ENCODE measurements at places on chromosomes 7 and 10.

- no peak for DNase-seq
These were observed 63.2 kb downstream of the INSYN2A start for GRCh38 chr10:127133225-127133624.

GRCh38 chr10:132884041-132884440, 58.3 kb downstream of the CFAP46 start:
- no peak for DNase-seq

GRCh38 chr10:8639486-8640185, 585.1 kb downstream of the GATA3 start:
- DNase-seq = no peak

- no peak for DNase-seq
These were observed 60.9 kb downstream of the COBL start for GRCh38 chr7:51255536-51256208.

GRCh38 chr10:113060201-113061053, 110.4 kb downstream of the TCF7L2 start:
- DNase-seq = no peak

DNA sequence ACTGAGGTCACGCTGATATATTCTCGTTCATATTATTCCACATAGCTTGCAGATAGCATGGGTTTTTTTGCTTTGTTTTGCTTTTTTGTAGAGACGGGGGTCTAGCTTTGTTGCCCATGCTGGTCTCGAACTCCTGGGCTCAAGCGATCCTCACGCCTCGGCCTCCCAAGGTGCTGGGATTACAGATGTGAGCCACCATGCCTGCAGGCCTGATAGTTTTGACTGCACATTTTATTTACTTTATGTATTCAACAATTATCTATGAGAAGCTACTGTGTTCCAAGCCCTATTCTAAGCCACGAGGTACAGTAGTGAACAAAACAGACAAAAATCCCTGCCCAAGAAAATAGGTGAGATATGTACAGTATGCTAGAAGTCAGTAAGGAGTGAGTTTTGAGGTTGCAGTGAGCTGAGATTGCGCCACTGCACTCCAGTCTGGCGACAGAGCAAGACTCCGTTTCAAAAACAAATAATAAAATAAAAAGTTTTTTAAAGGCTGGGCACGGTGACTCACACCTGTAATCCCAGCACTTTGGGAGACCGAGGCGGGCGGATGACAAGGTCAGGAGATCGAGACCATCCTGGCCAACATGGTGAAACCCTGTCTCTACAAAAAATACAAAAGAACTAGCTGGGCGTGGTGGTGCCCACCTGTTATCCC, 1.3 kb upstream of the YWHAG start:
- DNase-seq = no peak

DNA sequence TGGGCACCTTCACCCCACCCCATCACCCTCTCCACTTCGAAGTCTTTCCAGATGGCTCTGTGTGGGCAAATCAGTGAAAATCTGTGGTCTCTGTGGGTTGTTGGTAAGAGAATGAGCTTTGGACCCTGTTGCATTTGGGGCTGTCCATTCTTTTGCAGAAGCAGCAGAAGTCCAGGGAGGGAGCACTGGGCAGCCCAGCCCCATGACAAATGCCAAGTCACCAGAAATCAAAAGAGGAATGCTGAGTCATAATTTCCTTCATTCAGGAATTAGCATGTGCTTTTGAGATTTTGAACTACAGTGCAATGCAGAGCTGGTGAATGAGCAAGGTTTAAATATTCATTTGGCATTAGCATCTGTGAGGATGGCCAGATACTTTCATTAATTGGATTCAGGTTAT, 556.2 kb downstream of the LRMDA start:
- peak; percentile 59 for DNase-seq

DNA sequence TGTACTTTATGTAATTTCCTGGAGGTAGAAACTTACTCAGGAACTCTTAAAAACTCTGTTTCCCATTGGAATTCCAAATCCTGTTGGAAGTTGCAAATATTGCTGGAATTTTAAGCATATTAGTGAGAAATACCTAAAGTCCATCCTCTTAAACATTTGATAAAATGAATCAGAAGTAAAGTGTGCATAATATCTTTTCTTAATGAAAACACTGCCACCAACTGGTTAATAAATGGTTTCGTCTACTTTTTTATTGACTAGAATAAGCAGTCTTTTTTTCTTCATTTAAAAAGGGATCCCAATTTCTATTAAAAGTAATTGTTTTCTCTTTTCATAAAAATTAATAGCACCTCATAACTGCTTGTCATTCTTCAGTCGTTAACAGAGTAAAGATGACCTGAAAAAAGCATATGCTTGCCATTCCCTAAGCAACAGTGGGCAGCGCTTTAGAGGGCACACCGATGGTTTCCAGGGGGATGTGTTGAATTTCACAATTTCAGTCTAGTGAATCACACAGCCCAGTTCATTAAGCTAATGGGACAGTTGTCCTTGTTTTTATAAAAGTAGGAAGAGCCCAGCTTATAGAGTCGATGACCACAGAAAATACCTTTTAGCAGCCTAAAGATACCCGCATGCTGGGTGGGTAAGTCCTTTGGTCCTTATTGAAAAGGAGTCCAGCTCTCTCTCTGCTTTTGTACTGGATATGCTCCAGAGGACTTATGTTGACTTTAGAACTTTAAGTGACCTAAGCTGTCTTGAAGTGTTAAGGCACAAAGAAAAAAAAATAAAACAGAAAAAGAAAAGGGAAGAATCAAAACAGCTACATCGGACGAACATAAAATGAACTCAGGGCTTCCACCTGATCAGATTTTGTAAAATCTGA, 28.5 kb downstream of the NPS start:
- DNase-seq = peak; percentile 18

DNA sequence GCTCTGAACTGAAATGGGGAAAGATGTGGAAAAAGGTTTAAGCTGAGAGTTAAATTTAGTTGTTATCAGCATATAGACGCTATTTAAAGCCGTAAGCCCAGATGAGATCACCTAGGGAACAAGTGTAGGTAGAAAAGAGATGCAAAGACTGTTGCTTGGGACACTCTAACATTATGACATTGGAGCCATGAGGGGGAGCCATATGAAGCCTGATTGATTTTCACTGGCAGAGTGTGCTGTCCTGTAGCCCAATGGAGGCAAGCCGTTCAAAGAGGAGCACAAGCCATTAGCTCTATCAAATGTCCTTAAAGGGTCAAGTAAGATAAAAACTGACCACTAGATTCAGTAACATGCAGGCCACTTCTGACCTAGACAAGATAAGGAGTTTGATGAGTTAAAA, 223.3 kb downstream of the TWIST1 start:
- no peak for DNase-seq

DNA sequence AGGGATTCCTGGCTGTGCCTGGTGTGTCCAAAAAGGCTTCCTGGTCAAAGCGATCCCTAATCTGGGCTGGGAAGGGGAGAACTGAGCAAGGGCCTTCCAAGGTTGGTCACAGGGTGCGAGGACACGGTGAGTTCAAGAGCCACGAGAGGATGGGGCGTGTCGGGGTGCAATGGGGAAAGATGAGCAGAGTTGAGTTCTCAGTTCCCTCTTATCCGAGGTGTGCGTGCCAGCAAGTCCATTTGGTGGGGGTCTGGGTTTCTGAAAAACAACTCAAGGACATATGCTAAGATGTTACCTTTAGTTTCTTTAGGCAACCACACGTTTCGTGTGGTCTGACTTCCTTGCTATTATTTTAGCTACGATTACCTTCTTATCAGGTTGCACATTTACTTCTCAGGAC, 1.3 kb downstream of the ZNF775 start:
- no peak for DNase-seq

- no peak for DNase-seq
These were observed 33.7 kb upstream of the CREB5 start for GRCh38 chr7:28378574-28379149.

DNA sequence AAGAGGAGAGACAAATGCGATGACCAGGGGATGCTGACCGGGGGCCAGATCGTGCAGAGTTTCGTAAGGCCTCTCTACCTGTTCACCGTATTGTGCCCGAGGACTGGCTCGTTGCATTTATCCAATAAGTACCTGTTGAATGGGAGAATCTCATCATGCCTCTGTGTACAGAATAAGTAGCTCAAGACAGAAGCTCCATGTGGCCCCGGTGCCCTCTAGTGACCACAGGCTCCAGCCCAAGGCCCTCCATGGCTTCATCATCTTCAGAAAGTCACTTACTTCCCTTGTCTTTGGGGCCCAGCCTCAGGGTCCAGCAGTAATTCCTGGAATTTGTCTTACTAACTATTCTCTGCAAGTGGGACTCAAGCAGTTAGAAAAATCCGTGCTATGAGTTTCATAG, 151.0 kb downstream of the CHN2 start:
- DNase-seq = peak; percentile 20

DNA sequence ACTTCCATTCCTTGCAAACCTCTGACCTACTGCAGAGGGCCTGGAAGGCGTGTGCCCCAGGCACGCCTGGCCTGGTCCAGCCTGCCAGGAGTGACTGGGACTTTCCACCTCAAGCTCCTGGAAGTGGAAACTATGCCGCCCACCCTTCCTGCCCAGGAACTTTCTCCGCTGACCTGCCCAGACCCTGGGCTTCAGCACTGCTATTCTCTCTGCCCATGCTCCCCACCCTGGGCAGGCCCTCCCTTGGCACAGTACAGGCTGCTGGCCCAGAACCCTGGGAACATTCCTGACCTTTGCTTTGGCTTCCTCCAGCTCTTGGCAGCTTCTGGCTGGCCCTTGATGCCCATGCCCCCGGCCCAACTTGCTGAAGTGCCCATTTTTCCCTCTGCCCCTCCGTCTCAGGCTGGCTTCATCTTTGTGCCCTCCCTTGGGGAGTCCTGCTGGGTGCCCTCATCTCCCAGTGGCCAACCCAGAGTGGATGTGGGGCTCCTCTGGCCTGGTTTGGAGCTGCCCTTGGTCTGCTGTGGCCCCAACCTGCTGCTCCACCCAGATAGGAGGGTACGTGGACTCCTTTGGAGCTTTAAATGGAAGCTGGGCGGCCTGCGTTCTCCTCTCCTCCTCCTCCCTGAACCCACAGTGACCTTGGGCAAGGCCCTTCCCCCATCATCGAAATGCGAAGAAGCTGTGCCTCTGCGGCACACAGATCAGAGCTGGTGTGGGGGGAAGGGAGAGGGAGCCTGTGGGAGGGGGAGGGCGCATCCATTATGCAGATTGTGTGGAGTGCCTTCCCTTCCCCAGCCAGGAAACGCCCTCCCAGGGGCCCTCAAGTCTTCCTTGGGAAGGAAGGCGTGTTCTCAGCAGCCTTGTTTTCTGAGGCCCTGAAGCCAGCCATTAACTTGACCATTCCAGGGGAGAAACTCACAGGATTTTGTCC, 3.4 kb downstream of the MMRN2 start:
- peak; percentile 74 for DNase-seq

DNA sequence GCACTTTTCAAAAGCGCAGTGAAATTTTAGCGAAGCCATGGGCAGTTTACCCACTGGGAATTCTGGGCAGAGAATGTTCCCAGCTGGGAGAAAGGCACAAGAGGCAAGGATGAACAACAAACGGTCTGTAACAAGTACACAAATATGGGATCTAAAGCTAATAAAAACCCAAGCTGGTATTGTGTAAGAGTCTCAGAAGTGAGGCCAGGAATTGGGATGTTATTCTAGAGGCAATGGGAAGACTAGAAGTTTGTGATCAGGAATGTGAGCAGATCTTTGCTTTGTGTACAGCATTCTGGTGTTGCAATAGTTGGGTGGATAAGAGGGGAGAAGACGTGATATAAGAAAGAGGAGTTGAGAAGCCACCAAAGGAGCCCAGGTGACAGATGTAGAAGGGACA, 15.0 kb downstream of the FZD9 start:
- no peak for DNase-seq

DNA sequence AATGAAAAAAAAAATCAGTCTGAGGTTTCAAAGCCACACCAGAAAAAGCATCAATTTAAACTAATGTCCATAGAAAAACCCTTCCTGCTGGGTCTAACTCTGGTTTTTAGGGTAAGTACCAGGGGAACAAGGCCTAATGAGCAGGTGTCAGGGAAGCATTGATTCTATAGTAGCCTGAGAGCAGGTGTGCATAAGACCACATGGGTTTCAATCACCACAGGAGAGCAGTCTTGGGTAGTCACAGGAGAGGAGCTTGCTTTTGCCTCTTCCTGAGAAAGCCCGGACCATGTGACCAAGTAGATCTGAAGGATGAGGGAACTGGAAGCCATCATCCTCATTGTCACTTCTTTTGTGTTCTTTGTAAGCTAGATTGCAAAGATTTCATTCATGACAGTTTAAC, 66.3 kb upstream of the AGK start:
- DNase-seq = no peak

- DNase-seq = no peak
These were observed 532.9 kb upstream of the FOXK1 start for GRCh38 chr7:4149236-4149635.

DNA sequence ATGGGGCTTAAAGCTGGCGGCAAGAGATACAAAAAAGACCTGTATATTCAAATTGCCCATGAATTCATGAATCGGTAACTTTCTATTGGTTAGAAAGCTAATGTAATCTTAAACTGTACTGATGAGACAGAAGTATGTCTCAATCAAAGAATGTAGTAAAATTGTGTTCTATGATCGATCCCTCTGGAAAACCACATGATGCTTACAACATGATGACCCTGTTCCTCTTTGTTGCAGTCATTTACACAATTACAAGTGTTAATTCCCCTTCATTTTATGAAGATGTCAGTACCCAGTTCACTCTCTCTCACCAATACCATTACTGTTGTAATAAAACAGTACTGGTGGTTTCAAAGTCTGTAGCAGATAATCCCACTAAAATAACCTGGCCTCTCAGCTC, 10.1 kb downstream of the KIF5B start:
- DNase-seq = no peak

DNA sequence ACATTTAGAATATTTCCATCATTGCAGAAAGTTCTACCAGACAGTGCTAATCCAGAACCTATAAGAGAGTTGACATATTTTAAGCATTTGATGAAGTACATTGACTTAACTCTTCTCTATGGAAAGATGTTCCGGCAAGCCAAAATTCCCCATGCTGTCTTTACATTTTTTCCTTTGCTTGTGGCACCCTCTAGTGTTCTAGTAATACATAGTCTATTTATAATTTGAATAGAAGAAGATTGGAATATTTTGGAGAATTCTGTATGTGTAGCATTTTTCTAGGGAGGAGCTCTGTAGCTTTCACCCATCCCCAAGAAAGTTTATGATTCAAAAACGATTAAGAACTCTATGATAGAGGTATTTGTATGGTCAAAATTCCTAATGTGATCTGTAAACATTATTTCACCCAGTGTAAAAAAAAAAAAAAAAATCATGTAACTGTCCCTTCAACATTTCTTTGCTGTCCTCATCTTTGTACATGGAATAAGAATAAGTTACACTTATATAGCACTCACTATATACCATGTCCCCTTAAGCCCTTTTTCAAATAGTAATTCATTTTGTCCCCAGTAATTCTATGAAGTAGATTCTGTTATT, 33.2 kb downstream of the NRF1 start:
- DNase-seq = peak; percentile 70

DNA sequence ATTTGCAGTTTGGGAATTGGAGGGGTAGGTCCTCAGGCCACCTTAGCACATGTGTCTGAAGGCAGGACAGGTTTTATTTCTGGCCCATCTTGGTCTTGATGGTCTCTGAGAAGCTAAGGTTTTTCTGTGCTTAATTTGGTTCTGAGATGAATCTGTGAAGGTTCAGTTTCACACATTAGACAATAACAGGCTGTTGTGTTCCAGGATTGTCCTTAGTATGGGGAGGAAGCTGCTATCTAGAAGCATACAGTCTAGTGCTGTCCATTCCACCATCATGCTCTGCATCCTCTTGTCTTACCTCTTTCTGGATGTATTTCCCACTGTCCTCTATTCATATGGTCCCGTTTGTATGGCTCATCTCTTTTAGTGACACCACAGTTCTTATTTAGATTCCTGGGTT, 7.1 kb downstream of the UBE2D1 start:
- DNase-seq = no peak

- no peak for DNase-seq
These were observed 730 bp upstream of the RASSF4 start for GRCh38 chr10:44958898-44959246.

Measured in fibroblast of upper back skin (primary cell).